Suprapubic skin (tissue), 4 donors: ENCODE measurements at places on chromosomes 3 and 15. TPM values are rescaled to one million over a fixed set of nuclear protein-coding genes. Genes with fewer than 3 reads are reported as not detected.

- no peak for DNase-seq
Observed at GRCh38 chr3:147361454-147362420, 44.6 kb downstream of the ZIC4 start.

- DNase-seq = no peak
Observed at GRCh38 chr3:173742491-173742890, 344.9 kb downstream of the NLGN1 start.

The ILDR1 gene
- 1.9 TPM for total RNA-seq

DNA sequence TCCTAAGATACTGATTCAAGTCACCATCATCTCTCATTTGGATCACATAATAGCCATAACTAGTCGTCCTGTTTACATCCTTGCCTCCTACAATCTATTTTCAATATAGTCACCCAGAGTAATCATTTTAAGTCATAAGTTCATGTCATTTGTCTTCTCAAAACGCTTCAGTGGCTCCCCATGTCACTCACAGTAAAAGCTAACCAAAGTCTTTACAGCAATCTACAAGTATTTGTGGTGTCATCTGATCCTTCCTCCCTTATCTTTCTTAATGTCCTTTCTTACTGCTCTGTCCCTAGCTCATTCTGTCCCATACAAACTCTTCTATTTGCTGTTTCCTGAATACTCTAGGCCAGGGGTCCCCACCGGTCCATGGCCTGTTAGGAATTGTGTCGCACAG, 28.8 kb downstream of the GBE1 start:
- no peak for DNase-seq

DNA sequence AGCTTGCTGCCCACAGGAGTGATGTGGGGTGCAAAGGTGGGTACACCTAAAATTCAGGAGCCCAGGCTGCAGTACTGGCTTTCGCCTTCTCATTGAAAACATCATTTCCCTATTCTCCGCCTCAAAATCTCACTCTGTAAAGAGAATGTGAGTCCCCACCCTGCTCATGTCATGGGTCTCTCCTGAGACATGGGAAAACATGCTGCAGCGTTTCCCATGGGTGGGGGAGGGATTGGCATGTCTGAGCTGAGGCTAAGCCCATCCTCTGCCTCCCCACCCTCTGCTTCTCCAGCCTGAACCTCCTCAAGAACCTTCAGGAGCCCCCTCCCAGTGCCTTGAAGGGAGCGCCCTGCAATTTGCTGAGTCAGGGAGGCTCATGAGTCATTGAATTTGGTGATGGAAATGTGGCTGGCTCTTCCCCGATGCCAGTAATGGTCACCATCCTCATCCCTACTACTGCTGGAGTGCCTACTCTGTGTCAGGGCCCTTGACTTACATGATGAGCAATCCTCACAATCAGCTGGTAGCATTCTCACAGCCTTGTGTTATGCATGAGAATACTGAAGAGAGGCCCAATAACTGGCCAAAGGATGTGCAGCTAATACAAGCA, 28.8 kb downstream of the WNT5A start:
- DNase-seq = no peak

GRCh38 chr3:49803465-49804140, 542 bp downstream of the INKA1 start:
- peak; percentile 79 for DNase-seq

DNA sequence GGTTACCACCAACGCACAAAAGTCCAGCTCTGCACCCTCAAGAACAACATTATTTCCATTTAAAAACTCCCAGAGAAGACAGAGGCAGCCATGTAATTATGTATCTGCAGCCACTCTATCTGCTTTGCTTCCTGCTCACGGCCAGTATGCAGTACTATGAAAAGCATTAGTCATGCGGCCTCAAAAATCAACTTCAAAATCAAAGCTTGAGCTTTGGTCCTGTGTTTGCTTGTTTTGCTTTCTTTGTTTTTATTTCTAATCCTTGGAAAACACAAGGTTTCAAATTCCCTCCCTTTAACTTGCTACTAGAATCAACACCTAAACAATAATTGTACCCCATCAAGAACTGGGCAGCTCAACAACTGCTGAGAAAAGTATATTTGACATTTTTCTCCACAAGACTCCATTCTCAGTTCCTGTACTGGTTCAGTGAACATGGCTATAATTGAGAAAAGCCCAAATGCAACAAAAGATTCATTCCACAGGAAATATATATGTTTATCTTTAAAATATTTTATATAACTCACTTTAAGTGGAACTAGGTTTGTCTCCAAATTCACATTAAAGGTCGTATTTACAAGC, 37.6 kb downstream of the GBE1 start:
- DNase-seq = no peak

The STRIT1 gene
- not detected for total RNA-seq

The UBE3A gene
- total RNA-seq = 90.4 TPM

DNA sequence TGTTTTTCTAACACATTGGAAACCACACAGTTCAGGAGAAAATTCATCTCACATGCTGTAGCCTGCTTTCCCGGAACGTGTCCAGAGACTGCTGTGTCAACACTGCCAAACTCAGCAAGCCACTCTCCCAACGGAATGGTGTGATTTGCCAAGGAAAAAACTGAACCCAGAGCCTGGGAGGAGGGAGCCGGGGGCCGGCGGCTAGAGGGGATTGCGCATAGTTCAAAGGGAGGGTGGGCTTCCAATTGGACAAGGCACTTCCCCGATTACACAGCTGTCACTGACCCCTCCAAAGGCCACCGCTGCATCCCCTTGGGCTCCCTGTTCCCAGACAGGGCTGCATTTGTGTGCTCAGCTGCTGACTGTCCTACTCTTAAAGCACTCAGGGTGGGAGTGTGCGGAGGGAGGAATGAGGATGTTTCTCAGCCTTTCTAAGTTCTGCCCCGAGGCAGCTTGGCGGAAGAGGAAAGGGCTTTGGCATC, 256.2 kb downstream of the ZNF621 start:
- DNase-seq = no peak

The GRM7 gene
- not detected for total RNA-seq

- DNase-seq = no peak
Observed at GRCh38 chr3:184596233-184596632, 34.6 kb downstream of the EPHB3 start.

DNA sequence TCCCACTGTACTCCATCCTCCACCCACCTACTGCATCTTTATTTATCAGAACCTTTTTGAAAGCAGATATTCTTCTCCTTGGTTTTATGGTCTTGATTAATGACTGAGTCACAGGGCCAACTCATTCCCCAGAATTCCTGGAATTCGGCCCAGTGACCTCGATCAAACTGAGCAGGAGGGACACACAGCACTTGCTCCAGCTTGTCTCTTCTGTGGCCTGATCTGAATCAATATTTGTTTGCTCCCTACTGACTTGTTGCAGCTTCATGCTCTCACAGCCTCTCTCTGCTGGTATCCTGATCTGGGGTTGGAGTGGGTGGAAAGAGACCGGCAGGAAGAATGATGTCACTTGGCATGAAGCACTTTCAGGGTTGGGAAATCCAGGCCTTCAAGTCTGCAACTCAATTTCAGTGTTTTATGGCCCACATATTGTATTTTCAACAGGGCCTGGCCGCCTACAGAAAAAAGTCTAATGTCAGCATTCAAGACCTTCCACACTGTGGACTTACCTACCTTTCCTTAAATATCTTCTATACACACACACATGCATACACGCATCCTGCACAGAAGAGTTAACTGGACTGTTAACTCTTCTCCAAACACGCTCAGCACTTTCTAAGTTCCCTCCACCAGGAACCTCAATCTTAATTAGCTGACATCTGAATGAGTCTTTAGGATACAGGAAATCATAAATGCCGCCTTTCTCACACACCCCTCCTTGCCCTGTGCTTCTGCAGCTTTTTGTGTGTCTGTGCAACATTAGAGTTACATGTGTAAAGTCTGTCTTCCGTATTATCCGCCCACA, 4.6 kb downstream of the ANXA2 start:
- DNase-seq = no peak

DNA sequence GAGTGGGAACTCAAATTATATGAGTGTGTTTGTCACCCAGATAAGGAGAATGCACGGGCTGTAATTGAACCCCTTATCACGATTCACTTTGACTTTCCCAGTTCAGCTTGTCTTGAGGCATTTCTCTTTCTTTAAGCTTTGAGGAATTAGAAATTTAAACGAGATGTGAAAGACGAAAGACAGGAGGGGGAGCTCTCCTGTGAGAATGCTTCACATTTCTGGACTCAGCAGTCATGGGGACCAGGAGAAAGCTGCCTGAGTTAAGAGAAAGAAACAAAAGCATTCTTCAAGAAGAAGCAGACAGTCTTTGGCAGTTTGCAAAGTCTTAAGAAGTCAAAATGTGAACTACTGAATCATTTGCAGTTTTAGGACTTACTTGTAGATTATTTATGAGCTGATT, 205.6 kb downstream of the NECTIN3 start:
- DNase-seq = no peak
